ENCODE measurements at places on chromosomes 1 and 21. TPM values are rescaled to one million over a fixed set of nuclear protein-coding genes. Genes with fewer than 3 reads are reported as not detected.
A peak's percentile ranks its signal among the peaks of the same experiment; 100 is the strongest.

GRCh38 chr1:13826009-13826408, 126.0 kb downstream of the PRDM2 start:
- H3K4me3 ChIP-seq = no peak overlapping the region
- peaks cover 3% of the 10 kb centered on the region for H3K4me1 ChIP-seq
- DNase-seq = no peak
- H3K36me3 ChIP-seq = no peaks in the 10 kb centered on the region
- no peak overlapping the region for H3K27ac ChIP-seq

GRCh38 chr1:203768256-203768655, 3.3 kb downstream of the LAX1 start:
- 0 out of 2 replicates have a peak, but pooled peaks cover 2% of the 10 kb centered on the region for H3K27me3 ChIP-seq
- no peak overlapping the region for H3K4me3 ChIP-seq
- DNase-seq = no peak
- no peaks in the 10 kb centered on the region for H3K4me1 ChIP-seq

DNA sequence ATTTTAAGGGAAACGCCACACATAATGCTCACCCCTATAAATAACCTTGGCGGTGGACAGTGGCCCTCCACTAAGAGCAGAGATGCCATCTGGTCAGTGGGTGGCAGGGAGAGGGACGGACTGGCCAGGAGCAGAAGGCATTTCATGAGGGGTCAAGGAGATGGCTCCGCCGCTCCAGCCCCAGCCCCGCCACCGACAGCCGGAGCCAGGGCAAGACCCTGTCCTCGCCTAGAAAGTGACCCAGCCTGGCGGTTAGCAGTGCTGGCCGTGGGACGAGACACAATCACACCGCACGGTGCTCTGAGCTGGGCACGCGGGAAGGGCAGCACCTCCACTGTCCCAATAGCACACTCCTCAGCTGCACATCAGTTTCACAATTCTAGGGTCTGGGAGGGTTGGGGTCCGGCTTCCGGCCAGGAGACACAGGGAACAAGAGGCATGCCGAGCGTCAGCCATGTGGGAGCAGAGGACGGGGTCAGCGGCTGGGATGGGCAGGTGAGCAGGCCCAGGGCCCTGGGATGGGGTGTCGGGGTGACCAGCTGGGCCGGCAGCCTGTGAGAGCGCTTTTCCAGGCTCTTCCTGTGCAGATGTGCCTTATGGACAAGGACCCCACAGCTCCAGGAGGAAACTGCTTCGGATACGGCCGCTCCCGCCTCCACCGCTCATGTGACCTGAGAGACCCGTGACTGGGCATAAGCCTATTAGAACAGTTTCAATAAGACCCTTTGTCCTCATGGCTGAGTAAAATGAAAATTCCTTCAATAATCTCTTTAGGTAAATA, 5.7 kb downstream of the SLC19A1 start:
- no peaks in the 10 kb centered on the region for H3K27me3 ChIP-seq
- H3K4me1 ChIP-seq = peaks cover 10% of the 10 kb centered on the region
- H3K27ac ChIP-seq = no peak overlapping the region
- no peak for DNase-seq

The BATF3 gene
- 2.4 TPM for total RNA-seq

- no peaks in the 10 kb centered on the region for H3K27me3 ChIP-seq
- DNase-seq = no peak
- H3K27ac ChIP-seq = peak overlapping the region; percentile 52
- peaks cover 19% of the 10 kb centered on the region for H3K4me1 ChIP-seq
- no peaks in the 10 kb centered on the region for H3K36me3 ChIP-seq
Measured at GRCh38 chr1:224510880-224511645, 76.5 kb upstream of the WDR26 start.

GRCh38 chr1:110520827-110521226, 1.9 kb upstream of the KCNA10 start:
- no peak overlapping the region for H3K27ac ChIP-seq
- no peaks in the 10 kb centered on the region for H3K36me3 ChIP-seq
- H3K4me3 ChIP-seq = no peak overlapping the region
- no peak for DNase-seq

The RHEX gene
- total RNA-seq = not detected

The PRAMEF1 gene
- total RNA-seq = not detected

Measured in Panc1 (cell line).